Cerebellar nuclear complex (tissue), 1 donor: ENCODE measurements at places on chromosomes 1 and 21.

DNA sequence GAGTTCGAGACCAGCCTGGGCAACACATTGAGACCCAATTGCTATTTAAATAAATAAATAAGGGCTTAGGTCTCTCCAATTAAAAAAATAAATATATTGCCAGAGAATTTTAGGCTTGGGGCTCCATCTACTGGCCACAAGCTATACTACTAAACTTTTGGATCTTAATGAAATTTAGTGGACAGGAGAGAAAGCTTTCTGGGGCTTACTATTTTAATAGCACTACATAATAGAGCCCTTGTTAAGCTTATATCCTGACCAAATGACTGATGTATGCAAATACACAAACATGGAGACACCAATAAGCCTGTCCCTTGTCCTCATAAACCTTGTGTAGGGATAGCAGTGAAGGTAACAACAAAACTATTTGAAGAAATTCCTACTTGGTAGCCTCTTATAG is 18.4 kb downstream of the CCT3 start:
- no peak for DNase-seq

DNA sequence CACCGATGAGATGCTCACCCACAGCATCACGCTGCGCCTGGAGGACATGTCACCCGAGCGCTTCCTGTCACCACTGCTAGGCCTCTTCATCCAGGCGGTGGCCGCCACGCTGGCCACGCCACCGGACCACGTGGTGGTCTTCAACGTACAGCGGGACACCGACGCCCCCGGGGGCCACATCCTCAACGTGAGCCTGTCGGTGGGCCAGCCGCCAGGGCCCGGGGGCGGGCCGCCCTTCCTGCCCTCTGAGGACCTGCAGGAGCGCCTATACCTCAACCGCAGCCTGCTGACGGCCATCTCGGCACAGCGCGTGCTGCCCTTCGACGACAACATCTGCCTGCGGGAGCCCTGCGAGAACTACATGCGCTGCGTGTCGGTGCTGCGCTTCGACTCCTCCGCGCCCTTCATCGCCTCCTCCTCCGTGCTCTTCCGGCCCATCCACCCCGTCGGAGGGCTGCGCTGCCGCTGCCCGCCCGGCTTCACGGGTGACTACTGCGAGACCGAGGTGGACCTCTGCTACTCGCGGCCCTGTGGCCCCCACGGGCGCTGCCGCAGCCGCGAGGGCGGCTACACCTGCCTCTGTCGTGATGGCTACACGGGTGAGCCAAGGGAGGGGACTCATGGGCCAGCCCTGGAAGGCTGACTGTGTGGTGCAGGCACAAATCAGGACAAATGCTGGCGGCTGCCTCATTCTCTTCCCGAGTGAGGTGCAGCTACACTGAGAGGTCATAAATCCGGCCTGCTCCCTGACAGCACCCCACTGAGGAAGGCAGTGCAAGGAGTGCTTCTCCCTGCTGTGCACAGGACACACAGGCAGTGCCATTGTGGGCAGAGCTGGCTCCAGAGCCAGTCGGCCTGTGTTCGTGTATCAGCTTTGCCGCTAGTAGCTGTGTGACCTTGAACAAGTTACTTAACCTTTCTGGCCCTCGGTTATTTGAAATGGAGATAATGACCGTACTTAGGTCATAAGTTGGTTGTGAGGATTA is 9.4 kb downstream of the CELSR2 start:
- no peak for DNase-seq

- no peak for DNase-seq
Observed at GRCh38 chr21:41102281-41102680, 65.7 kb upstream of the BACE2 start.

DNA sequence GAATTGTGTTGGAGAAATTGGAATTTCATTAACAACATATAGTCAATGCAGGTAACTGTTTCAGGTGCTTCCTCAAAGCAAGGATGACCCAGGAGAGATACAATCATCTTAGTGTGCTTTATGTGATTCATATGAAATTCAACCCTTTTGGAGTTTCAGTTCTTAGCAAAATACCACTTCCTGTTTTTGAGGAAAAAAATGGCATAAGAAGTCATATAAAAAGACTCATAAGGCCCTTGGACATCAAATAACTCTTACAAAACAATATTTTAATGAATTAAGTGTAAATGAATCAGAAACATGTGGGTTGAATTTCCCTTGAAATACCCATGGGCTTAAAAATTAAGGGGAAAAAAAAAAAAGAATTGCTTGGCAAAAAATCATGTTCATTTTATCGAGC is 926.6 kb downstream of the LTN1 start:
- DNase-seq = no peak

GRCh38 chr1:20280341-20280740 is 10.3 kb upstream of the VWA5B1 start:
- DNase-seq = no peak

DNA sequence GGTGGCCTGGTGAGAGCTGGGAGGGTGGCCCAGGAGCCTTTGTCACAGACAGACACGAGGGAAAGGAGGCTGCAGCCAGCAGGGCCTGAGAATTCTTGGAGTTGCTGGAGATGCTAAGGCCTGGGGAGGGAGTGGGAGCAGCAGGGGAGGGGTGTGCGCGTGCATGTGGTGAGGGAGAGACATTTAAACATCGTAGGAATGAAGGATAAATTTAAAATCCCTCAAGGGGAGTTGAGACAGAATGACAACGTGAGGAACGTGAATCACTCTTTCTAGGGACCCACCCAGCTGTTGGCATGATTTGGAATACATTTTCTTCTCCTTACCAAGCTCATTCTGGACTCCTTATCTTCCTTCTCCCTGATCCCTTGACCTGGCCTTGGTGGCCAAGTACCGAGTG is 73.3 kb upstream of the CACNA1E start:
- no peak for DNase-seq

DNA sequence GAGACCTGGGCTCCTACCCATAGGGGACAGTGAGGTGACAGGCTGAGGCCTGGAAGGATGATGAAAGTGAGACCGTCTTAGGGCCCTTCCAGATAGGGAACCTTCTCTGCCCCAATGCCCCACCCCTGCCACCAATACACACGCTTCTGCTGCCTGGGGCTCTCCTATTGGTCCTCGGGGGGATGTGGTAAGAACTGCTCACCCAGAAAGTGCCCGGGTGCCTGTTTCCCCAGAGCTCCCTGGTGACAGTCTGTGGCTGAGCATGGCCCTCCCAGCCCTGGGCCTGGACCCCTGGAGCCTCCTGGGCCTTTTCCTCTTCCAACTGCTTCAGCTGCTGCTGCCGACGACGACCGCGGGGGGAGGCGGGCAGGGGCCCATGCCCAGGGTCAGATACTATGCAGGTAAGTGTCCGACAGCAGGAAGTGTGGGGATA is 948 bp downstream of the SEMA4A start:
- DNase-seq = no peak
